ENCODE measurements at places on chromosomes 1 and 21. TPM values are rescaled to one million over a fixed set of nuclear protein-coding genes. Genes with fewer than 3 reads are reported as not detected.

The RNU1-1 gene
- total RNA-seq, result 2,343 TPM

The MAP1LC3C gene
- total RNA-seq, result not detected

The SMAP2 gene
- 112 TPM for total RNA-seq

The ILDR2 gene
- 8.5 TPM for total RNA-seq

The LPAR3 gene
- 0.09 TPM for total RNA-seq

The CLCA1 gene
- not detected for total RNA-seq

The CNTN2 gene
- total RNA-seq, result not detected

The GPR153 gene
- total RNA-seq, result 0.57 TPM

The OVAAL gene
- total RNA-seq, result not detected

The LCE2B gene
- total RNA-seq, result not detected

The DCDC2B gene
- not detected for total RNA-seq

The TRABD2B gene
- total RNA-seq, result not detected

The FMO3 gene
- total RNA-seq, result not detected

The LIN9 gene
- total RNA-seq, result 11.1 TPM

The CXADR gene
- 0.50 TPM for total RNA-seq

The CFAP126 gene
- not detected for total RNA-seq

The CTSE gene
- total RNA-seq, result not detected

The GJA9 gene
- total RNA-seq, result not detected

The LORICRIN gene
- total RNA-seq, result not detected
